ENCODE measurements at places on chromosomes 1 and 21.

GRCh38 chr21:34602061-34602460 lies 12.9 kb downstream of the RCAN1 start:
- no peak for DNase-seq

GRCh38 chr1:57406428-57406970 lies 17.4 kb downstream of the DAB1 start:
- no peak for DNase-seq

DNA sequence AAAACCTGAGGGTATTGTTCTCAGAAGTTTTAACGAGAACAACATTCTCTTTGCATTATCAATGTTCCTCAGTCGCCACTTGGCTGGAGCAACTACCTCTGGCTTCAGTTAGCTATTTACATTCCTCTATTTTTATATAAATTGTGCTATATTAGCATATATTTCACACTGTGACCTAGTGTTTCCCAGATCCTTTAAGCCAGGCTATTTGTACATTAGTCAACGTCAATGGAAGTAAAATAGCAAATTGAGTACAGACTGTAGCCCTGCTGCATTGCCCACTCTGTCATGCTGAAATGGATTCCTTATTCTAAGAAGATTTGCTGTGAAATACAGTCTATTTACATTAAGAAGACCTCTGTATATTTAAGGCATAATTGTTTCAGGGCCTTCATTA lies 213.8 kb downstream of the ROR1 start:
- no peak for DNase-seq

- DNase-seq: no peak
Observed at GRCh38 chr21:39681257-39681656, 63.7 kb upstream of the IGSF5 start.

- DNase-seq: no peak
Observed at GRCh38 chr1:21909286-21909759, 27.8 kb downstream of the HSPG2 start.

All from stimulated activated CD8-positive, alpha-beta memory T cell treated with anti-CD3 and anti-CD28 coated beads, Interleukin-7, amount 100 ng/mL, for 24 hours (primary cell).